ELF-1 (cell line): ENCODE measurements at places on chromosomes 2 and 18.

DNA sequence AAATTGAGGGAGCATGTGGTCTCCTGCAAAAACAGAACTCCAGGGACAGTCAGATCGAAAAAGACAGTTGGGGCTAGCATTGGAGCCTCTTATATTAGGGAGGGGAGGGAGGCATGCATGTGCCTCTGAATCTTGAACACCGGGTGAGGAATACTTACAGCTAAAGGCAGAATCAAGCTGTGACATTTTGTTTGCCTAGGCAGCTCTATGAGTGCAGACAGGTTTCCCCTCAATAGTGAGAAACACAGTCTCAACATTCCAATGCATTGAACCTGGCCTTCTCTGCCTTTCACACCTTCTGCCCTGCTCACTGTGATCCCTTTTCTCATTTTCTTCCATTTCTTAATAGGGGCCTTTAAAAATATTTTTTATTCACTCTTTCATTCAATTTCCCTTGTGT lies 140.4 kb downstream of the THSD7B start:
- no peak for DNase-seq

DNA sequence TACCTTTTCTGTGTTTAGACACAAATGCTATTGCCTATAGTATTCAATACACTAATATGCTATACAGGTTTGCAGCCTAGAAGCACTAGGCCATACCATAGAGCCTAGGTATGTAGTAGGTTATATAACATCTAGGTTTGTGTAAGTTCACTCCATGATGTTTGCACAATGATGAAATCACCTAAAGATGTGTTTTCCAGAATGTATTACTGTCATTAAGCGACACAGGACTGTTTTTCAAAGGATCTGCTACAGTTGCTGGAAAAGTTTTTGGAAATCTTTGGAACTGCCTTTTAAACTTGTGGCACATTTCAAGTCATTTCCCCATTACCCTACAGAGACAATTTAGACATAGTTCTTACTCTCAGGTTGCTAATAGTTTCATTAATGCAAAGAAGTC lies 9.3 kb downstream of the PSMD1 start:
- no peak for DNase-seq

- DNase-seq = no peak
These were observed 36.2 kb upstream of the C2orf66 start for GRCh38 chr2:196845371-196845770.

- DNase-seq = peak; percentile 11
These were observed 156.7 kb downstream of the CPS1 start for GRCh38 chr2:210713122-210713521.
